ENCODE measurements at places on chromosomes 3 and 15.
A peak's percentile ranks its signal among the peaks of the same experiment; 100 is the strongest.

DNA sequence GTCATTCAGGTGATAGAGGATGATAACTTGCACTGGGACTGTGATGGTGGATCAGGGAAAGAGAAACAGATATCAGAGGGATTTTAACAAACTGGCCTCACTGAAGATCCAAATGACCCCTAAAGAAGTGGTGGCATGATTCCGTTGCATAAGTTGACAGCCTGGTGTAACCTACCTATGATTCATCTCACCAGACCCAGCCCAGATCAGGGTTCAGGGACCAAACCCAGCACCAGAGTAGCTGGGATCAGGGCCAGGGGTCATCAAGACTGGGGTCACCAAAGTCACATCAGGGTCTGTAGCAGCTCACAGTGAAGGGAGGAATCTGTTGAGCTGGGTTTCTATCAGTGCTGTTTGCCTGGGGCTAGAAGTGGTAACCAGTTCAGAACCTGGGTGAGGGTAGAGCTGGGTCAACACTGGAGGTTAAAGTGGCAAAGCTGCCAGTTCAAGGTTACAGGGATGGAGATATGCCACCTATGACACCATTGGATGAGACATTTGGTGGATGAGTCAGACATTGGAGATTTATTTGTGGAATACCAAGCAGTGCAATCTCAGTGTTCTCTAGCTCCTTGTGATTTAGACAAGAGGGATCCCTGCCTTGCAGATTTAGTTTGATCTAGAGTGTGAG, 35.9 kb downstream of the CASR start:
- DNase-seq: no peak

- no peak for DNase-seq
These were observed 29.7 kb downstream of the ACSBG1 start for GRCh38 chr15:78204351-78205309.

DNA sequence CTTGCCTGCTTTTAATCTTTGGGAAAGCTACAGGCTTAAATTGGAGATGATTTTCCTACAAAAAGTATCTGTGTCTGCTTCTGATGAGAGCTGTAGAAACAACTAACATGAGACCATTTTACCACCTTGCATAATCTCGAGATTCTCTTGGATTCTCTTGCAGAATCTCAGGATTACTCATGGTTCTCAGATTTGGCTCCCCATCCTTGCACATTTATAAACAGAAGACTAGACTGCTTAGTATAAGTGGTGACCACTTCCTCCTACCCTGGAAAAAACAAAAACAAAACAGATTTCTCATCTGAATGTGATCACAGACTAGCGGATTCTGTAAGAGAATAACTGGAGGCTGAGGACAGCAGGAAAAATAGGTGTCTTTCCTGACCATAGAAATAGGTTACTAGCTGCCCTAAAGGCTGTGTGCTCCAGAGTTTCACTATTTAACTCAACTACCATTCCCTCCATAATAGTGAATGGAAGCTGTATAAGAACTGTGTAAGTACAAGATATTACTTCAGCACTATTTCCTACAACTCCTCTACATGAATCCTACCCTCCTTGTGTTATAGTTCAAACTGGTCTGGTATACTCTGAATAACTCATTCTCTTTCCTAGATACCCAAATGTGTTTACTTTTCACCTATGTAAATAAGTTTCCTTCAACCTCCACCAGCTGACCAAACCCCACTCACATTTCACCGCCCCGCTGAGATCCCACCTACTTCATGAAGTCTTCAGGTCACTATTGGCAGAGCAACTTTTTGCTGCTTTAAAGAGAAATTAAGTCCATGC, 122.2 kb upstream of the C2CD4B start:
- DNase-seq: no peak

DNA sequence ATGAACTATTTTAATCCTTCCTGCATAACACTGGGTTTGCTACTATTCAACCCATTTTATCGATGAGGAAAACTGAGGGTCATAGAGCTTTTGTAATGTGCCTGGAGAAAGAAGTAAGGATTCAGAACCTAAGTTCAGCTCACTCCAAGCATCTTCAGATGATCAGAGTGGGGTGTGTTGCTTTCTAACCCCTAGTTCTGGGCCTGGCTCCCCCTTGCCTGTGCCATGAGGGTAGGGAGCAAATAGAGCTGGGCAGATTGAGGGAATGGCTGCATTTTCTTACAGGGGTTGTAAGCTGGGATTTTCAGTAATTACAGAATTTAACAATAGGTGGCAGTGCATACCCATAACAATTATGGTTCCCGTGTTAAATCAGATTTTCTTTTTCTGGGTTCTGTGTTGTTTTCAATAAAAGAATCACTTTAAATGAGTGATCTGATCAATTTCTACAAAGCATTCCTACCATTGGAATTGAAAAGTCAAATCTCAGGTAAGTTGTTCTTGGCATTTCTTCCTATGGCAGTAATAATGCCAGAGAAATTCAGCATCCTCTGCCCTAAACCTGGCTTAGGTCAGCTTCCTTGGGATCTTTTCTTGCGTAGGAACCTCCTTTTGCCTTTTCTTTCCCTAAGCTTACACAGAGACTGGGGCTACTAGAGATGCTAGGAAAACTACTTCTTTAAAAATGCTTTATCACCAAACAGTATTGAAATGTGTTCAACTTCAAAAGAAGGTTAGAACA, 103.8 kb upstream of the IL12A start:
- no peak for DNase-seq

GRCh38 chr3:130897316-130897715, 3.4 kb downstream of the ATP2C1 start:
- DNase-seq: no peak

- DNase-seq: peak; percentile 66
These were observed 158.6 kb upstream of the NR2E3 start for GRCh38 chr15:71651750-71652186.

GRCh38 chr3:150800722-150801121, 37.8 kb upstream of the SIAH2 start:
- DNase-seq: no peak

DNA sequence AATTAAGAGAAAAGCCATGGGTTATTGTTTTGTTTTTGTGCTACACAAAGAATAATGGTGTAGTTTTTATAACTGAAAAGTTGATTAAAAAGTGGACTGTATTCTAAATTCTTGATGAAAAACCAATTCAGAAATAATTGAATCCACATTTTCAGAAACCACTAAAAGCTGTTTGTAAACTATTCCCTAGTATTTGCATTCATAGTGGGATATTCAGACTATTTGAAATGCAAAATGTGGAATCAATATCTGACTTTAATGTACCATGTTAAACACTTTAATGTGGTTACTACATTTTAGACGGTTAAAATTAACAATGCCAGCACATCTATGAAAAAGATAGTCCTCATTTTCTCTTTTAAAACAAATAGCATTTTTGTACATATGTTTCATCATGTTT, 104.6 kb downstream of the ZIC4 start:
- no peak for DNase-seq

GRCh38 chr15:74209560-74209958, 7.0 kb upstream of the STRA6 start:
- no peak for DNase-seq

- no peak for DNase-seq
These were observed 7.7 kb upstream of the MAP1A start for GRCh38 chr15:43509660-43510199.

- no peak for DNase-seq
These were observed 77.0 kb downstream of the P3H2 start for GRCh38 chr3:190043741-190044140.

DNA sequence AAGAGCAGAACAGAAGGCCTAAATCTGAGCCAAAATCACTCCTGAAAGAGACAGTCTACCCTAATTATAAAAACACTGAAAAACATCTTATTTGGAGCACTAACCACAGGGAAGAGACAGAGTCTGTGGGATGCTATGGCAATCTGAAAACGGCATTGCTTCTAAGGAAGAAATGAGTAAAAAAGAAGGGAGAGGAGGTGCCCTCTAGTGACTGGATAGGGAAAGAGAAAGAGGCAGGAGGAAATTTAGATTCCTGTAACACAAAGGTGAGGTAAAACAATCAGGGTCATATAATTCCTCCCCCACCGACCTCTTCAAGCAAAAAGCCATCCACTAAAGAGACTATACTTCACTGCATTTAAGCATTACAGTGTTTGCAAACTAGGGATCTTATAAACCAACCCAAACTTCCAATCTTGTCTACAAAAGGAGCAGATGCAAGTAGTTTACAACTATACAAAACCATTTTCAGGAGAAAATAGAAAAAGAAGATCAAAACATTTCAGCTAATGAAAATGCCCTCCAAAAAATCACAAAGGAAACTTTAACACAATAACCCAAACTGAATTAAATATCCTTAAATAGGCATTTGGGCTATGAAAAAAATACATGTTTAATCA, 32.6 kb downstream of the HACD2 start:
- DNase-seq: no peak

GRCh38 chr15:40244961-40245523, 6.2 kb downstream of the PAK6 start:
- no peak for DNase-seq

DNA sequence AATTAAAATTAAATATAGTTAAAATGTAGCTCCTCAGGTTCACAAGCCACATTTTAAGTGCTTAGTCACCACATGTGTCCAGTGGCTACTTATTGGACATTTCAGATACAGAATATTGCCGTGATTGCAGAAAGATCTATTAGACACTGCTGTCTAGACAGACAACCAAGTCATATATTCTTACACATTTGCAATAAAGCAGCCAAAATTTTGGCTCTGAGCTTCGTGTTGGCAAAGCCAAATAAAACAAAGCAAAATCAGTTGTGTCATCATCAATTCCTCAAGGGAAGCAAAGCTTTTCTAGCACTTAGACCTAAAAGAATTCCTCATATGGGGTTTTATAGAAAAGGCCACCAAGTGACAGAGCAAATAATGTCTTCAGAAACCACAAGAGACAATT, 193.1 kb upstream of the LPP start:
- DNase-seq: no peak

GRCh38 chr15:43985976-43986680, 159.3 kb downstream of the WDR76 start:
- DNase-seq: no peak

- no peak for DNase-seq
These were observed 6.7 kb downstream of the RASGRP1 start for GRCh38 chr15:38557921-38558320.

- no peak for DNase-seq
These were observed 73.1 kb downstream of the ABTB1 start for GRCh38 chr3:127745656-127746399.

DNA sequence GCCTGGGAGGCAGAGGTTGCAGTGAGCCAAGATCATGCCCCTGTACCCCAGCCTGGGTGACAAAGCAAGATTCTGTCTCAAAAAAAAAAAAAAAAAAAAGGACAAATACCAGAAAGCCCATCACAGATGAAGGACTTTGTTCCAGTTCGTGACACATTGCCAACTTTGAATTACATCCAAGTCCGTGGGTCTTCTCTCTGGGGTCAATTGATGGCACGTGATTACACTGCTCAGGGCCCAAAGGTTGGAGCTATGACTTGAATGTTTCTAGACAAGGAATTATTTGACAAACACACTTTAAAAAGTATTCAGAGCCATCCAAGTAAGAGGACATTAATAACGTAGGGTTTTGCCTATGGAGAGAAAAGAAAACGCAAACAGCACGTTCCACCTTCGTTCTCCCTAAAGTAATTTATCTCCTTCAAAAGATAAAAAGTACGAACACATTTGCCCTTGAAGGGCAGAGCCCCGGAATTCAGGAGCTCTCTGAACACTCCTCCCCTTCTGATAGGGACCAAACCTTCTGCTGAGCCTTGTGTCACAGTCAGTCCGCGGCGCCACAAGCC, 31.3 kb upstream of the ST3GAL6 start:
- DNase-seq: no peak

DNA sequence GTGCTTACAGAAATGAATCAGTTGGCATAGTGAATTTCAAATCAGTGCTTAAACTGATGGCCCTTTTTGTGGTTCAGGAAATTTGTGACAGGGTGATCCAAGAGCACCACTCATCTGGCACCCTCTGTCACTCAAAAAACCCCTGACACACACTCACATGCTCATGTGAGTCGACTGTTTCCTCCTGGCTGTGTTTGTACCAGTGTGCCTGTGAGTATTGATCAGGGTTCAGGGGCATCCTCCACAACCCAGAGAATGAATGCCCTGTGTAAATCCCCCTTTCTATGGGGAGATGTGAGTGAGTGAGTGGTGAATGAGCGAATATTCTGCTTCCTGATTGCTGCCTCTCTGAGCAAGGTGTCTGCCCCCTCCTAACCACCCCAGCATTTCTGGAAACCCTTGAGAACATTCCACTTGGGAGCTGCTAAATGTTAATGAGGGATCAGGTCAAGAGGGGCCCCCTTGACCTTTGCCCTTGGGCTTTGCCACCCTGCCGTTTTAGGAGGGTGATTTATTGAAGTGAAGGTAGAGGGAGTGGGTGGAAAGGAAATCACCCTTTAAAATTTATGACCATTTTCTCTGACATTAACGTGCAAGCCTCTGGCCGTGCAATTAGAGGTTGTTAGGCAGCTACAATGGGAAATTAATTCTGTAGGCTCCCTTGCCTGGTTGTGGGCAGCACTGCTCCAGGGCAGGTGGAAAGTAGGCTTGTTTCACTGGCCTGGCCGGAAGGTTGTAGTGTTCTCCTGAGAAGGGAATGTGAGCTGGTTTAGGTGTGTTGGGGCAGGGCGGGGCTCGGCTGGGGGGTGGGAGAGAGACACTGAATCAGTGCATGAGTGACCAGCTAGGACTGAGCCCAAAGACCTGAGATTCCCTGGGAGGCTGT, 87.2 kb downstream of the SLCO3A1 start:
- DNase-seq: no peak

DNA sequence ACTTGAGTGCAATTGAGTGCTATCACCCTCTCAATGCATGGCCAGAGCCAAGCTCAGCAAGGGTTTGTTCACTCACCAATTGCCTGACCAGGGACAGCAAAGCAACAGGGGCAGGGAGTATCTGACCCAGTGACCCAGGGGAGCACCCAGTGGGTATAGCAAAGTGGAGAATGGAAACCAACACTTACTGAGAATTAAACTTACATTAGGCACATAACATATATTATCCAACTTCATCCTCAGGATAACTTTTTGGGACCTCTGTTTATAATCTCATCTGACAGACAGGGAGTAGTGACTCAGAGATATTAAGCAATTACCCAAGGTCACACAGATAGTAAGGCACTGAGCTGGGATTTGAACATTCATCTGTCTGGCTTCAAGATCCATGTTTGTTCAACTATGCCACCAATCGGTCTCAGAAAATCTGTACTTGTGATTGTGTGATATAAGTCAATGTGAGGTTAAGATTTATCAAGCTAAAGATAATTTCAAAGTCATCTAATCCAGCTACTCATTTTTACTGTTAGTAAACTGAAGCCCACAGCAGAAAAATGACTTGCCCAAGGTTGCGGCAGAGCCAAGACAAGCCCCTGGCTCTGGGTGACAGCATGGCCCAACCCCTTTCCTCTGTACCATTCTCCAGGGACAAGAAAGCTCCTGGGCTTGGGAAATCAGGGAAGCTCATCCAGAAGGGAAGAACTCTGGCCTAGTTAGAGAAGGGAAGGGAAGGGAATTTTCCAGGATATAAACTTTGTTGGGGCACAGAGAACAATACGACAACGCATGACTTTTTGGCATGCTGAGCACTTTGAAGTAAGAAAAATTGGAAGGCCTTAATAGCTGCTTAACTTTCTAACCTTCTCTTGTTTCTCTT, 138.0 kb upstream of the SMAD3 start:
- no peak for DNase-seq

GRCh38 chr3:139745831-139746230, 68.1 kb upstream of the NMNAT3 start:
- DNase-seq: no peak
